Activated naive CD8-positive, alpha-beta T cell treated with anti-CD3 and anti-CD28 coated beads, Interleukin-2, amount 50 U/mL, for 16 hours (primary cell): ENCODE measurements at places on chromosomes 1 and 21.

DNA sequence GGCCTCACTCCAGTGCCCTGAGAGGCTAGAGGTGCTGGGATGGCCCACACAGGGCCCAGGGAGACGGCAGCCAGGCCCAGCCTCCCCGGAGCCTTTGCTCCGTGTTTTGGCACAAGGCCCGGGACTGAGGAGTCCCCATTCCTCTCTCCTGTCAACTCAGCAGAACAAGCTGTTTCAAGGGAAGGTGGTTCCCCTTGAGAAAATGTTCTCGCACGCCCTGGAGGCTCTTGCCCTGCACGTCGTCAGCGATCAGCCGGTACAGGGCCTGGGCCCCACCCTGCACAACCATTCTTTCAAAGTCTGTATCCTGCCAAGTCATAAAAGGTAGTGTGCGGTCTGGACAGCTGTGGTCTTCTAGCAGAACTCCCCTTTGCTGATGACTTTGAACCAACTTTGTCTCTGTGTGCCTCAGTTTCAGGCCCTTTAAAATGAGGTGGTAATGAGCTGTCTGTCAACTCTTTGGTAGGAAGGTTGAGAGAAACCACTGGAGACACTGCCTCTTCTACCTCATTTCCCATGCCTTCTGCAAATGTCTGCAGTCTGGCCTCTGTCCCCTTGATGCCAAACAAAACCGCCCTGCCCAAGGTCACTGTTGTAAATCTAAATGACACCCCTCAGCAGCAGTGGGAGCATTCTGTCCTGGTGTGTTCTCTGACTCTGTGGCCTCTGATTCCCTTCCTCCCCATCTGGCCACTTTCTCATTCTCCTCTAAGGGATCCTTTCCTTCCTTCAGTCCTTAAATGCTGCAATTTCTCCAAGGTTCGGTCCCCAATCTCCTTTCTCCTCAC lies 138.6 kb upstream of the JUN start:
- DNase-seq: no peak

GRCh38 chr1:233373226-233373625 lies 45.7 kb downstream of the MAP3K21 start:
- DNase-seq: no peak

GRCh38 chr1:232404981-232405731 lies 224.8 kb downstream of the SIPA1L2 start:
- no peak for DNase-seq

GRCh38 chr21:26135520-26135919 lies 35.0 kb downstream of the APP start:
- DNase-seq: no peak

DNA sequence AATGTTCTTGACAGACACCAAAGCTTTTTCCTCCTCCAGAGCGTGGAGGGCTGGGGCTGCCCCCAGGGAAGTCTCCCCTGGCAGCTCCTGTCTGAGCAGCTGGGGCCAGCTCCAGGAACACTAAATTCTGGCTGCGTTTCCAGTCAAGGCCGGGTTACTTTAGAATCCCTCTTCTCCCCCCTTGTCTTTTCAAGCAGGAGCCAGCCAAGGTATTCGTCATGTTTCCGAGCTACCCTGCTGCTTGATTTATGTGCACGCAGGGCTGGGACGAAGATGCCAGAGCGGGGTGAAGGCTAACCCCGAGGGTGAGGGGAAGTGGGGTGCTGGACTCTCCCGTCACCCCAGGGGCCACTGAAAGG lies 68.1 kb upstream of the ANGPTL1 start:
- DNase-seq: no peak

DNA sequence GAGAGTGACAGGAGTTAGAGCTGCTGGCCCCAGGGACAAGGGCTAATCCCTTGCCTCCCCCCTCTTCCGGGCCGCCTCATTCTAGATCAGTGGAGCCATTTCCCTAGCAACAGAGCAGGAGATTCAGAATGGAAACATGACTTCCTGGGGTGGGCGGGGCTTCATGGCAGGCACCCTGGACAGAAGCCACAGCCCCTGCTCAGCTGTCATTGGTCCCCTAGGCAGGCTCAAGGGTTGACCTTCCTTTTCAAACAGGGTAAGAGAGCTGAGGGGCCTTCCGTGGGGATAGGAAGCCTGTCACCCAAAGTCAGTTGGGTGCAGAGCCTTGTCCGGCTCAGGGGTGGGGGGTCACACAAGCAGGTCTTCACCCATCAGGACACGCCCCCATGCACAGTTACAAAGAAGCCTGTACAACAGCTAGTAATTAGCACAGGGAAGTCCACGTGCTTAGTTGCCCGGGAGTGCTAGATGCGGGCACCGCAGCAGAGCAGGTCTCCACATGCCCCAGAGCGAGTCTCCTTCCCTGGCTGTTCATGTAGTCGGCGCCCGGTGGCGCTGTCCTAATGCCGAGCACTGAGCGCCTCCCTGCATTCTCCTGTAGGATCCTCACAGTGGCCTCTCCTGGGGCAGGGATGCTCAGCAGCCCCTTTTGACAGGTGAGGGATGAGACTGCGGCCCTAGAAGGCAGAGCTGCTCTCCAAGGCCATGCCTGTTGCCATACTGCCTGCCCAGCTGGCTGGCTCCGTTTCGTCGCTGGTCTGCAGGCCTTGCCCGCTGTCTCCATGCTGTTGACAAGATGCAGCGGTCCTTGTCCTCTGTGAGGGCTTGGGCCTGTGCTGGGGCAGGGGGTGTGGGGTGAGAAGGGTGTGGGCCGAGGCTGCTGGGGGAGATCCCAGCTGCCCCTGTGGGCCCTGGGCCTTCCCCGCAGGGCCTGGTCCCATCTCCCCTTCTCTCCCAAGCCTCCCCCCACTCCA lies 5.1 kb downstream of the TMEM201 start:
- no peak for DNase-seq

DNA sequence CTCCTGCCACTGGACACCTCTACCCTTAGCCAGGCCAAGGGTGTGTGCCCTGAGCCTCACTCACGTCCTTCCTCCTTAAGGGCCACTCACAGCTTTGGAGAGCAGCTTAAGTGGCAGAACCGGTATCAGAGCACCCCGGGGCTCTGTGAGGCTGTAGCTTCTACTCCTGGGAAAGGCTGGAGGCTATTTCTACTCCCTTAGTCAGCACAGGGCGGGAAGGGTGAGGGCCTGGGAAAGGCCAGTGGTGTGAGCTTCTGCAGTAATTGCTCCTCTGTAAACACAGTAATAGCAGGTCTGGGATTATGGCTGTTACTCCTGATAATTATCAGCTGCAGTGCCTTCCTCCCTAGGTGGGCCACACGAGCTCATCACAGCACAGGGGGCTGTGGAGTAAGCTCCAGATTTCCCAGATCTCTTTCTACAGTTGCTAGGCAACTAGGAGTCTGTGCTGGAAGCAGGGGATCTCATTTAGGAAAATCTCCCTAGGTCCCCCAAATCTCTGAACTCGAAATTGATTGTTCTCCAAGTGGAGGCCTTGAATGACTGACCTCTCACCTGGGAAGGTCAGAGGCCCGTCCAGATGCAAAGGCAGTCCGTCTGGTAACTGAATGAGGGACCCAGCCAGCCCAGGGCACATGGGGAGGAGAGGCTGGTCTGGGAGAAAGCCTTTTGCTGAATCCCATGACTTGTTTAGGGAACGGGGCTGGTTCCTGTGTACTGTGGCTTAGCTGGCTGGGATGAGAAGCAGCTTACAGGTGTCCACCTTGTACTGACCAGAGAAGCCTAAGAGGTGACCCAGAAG lies 29.3 kb downstream of the IER5 start:
- DNase-seq: no peak

- DNase-seq: no peak
These were observed 744 bp downstream of the MIER1 start for GRCh38 chr1:66925558-66925910.

DNA sequence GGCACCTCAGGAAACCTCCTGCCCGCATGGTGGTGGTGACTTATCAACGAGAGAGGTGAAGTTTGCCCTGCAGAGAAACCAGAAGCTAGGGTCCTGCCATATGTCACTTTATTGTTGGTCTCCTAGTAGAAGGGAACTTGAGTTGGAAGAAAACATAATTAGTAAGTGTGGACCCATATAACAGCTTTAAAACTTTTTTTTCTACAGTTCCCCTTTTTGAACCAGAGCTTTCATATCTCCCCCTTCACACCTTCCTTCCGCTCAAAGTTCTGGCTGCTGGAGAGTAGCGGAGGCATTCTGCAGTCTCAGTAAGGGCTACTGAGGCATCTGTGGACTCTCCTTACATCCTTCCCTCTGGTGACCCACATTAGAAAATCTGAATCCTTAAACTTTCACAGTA lies 48.9 kb downstream of the PHC2 start:
- no peak for DNase-seq
